ENCODE measurements at places on chromosomes 4 and X. TPM values are rescaled to one million over a fixed set of nuclear protein-coding genes. Genes with fewer than 3 reads are reported as not detected.

GRCh38 chr4:126604268-126604867, 1028.4 kb upstream of the INTU start:
- no peak for DNase-seq

Gene ENOX2
- total RNA-seq = 16.6 TPM

DNA sequence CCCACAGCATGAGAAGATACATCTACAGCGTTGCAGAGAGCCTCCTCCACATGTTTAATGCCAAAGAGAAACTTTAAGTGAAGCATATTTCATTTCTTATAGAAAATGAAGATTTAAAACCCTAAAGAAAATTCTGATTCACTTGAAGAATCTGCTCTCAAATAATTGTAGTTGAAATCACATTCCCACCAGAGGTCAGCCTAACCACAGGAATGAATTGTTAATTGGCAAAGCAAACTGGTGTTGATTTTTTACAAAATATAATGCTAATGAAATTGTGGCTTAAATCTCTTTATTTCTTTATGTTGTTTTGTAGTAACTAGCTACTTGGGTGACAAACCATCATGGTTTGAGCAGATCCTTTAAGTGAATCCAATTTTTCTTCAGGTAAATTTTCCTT, 31.1 kb upstream of the WDR17 start:
- no peak for DNase-seq

Gene SMIM10
- total RNA-seq = 2.2 TPM

Gene PABPC1L2B
- not detected for total RNA-seq

DNA sequence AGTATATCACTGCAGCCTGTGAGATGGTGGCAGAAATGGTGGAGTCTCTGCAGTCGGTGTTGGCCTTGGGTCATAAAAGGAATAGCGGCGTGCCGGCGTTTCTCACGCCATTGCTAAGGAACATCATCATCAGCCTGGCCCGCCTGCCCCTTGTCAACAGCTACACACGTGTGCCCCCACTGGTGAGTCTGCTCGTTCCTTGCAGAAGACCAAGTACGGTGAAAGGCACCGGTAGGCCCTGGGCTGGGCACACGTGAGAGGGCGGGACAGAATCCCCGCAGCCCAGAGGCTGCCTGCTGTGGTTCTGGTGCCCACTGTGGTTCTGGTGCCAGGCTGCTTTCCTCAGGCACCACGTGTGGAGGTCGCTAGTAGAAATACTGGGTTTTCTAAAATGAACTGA, 31.2 kb upstream of the MSANTD1 start:
- no peak for DNase-seq

DNA sequence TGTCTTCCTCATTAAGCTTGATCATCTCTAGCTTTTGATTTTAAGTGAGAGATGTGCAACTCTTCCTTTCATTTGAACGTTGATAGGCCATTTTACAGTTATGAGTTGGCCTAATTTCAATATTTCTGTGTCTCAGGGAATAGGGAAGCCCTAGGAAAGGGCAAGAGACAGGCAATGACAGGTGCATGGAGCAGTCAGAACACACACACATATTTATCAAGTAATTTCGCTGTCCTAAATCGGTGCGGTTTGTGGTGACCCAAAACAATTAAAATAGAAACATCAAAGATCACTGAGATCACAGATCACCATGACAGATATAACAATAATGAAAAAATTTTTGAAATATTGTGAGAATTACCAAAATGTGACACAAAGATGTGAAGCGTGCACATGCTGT, 87.7 kb upstream of the LSM6 start:
- no peak for DNase-seq

DNA sequence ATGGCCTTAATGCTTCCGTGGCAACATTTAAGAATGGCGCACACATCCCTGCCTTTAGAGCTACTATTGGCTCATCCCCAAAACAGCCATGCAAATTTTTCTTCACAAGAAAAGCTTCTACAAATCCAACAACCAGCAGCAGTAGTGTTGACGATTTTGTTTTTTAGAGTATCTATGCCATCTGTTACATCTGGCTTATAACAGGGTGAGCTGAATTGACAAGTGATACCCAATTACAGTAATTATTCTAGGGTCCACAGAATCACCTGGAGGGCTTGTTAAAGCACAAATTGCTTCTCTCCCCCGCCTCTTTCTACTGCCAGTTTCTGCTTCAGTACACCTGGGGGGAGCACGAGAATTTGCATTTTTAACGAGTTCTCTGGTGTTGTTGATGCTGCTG, 34.1 kb downstream of the DCHS2 start:
- DNase-seq = no peak
